GM04504 (cell line): ENCODE measurements at places on chromosomes 2 and 18.

GRCh38 chr2:239397931-239398471 is 2.8 kb downstream of the HDAC4 start:
- no peak for DNase-seq

DNA sequence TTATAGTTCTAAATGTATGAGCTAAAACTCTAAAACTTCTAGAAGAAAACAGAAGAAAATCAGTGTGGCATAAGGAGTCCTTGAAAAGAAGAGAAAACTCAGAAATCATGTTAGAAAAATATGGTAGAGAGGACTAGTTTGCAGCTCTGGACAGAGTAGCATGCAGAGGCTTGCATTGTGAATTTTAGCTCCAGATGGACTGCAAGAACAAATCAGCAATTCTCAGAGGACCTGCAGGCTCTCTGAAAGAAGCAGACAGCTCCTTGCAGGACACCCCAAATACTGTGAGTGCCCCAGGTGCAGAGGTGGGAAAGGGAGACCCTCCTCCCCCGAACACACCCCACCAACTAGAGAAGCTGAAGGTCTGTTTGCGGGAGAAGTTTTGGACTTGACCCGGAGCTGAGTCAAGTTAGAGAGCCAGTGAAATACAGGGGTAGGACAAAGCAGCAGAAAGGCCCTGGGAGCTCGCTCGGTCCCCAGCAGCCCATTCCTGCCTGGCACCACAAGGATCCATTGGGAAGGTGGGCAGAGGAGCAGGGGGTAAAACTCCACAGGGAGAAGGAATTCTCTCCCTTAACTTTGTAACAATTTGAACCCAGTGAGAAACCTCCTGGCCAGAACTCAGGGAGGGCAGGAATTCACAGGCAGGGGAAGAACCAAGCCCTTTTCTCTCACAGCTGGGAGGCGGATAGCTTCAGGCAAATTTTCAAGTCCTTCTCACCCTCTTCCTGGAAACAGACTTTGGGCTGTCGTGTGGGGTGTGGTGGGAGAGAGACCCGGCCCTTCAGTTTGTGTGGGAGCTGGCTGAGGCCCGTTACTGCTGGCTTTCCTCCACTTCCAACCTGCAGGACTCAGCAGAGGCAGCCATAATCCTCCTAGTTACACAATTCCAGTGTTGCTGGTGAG is 216.2 kb upstream of the SLC35G4 start:
- DNase-seq = no peak

- no peak for DNase-seq
These were observed 98.7 kb upstream of the ST3GAL5 start for GRCh38 chr2:85987266-85988174.

- peak; percentile 92 for DNase-seq
These were observed 3.9 kb upstream of the SPRED2 start for GRCh38 chr2:65436169-65436823.

GRCh38 chr18:13397504-13398163 is 179.1 kb downstream of the LDLRAD4 start:
- no peak for DNase-seq

- DNase-seq = no peak
These were observed 163.7 kb downstream of the LTBP1 start for GRCh38 chr2:33110461-33110860.

DNA sequence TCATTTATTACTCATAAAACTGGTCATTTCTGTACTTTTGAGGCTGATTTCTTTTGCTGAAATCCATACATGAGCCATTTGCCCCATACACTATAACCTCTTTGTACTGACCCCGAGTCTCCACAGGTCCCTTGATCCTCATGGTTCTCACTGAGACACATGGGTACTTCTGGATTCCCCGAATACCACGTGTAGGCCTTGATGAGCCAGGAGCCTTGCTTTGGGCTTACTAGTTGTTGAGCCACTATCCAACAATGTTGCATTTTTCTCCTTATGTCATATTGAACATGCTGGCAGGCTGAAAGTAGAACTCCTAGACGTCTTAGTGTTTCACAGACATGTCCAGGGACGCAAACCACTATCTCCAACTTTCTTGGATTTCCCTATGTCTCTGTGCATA is 2.4 kb upstream of the FBXO11 start:
- DNase-seq = no peak

DNA sequence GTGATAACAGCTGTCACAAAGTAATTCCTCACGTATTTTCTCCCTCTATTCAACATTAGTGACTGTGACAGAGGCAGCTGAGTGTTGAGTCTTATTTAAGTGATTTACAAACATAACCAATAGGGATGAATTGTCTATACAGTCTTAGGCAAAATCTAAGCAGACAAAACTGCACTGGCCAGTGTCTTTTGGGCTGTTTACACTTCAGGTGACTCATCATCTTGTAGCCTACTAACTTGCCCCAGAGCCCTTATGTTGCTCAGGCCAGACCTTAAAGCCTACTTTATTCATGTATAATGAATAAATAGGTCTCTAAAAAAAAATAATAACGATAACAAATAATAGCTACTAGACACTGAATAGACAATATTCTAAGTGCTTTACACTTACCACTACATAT is 17.2 kb downstream of the THOC1 start:
- no peak for DNase-seq

DNA sequence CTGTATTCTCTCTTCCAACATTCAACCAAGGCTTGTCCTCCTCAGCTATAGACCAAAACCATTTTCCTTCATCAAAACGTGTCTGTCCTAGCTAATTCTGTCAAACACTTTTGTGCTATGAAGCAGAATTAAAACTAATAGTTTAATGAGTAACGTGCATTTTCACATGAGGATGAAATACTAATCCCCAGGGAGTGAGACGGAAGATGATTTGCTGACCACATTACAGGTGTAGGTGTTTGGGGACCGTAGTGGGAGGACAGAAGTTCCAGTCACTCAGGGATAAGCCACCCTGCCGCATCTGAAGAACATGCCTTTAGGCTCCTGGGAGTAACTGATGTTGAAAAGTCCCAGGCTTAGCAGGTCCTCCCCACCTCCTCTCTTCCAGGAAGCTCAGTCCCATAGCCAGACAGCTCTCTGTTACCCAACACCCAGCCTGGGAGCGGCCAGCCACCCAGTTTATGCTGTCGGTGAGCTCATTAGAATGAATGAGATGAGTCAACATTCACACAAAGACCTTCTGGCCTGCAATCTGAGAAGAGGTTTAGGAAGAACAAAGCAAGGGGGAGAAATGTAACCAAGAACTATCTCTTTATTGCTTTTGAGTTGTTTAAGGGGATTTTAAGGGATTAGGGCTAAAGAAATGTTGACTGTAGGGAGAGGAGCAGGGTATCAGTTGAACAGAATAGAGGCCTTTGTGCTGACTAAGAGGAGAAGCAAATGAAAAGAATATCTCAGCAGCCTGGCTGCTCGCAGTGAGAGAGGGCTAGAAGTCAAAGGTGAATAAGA is 122.5 kb downstream of the FOXI3 start:
- DNase-seq = no peak

DNA sequence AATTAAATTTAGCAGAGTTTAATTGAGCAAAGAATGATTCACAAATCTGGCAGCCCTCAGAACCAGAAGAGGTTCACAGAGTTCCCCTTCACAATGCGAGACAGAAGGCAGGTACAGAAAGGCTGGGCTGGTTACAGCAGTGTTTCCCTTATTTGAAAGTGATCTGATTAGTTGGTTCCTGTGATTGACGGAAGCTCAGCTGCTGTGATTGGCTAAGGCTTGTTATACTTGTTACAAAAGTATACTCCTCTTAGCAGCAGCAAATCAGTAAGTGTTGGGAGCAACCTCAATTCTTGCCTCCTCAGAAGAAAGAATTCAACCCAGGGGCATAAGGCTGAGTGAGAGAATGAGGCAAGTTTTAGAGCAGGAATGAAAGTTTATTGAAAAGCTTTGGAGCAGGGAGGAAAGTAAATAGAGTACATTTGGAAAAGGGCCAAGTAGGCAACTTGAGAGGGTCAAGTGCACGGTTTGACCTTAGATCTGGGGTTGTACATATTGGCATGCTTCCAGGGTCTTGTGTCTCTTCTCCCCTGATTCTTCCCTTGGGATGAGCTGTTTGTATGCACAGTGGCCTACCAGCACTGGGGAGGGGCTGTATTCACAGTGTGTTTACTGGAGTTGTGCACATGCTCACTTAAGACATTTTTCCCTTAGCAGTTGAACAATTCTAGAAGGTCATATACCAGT is 431.8 kb upstream of the RAB12 start:
- no peak for DNase-seq

DNA sequence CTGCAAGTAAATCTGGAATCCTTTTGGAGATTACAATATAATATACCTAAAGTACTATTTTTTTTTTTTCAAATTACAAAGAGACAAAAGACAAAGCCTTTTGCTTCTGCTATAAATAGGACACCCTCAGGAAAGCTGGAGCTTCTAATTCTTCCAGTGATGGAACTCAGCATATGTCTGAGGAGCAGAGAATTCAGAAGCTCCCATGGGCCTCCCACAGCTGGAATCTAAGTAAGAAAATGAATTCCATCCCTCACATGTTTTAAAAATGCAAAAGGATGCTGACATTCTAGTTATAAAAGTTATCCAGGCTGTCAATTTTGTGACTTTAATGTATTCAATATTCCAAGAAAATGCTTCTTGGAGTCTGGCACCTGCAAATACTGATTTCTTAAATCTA is 571.3 kb upstream of the LRRTM4 start:
- DNase-seq = no peak

- no peak for DNase-seq
These were observed 550.2 kb upstream of the LINC00305 start for GRCh38 chr18:64699081-64699480.

GRCh38 chr2:220068846-220069245 is 441.4 kb downstream of the SLC4A3 start:
- DNase-seq = no peak

DNA sequence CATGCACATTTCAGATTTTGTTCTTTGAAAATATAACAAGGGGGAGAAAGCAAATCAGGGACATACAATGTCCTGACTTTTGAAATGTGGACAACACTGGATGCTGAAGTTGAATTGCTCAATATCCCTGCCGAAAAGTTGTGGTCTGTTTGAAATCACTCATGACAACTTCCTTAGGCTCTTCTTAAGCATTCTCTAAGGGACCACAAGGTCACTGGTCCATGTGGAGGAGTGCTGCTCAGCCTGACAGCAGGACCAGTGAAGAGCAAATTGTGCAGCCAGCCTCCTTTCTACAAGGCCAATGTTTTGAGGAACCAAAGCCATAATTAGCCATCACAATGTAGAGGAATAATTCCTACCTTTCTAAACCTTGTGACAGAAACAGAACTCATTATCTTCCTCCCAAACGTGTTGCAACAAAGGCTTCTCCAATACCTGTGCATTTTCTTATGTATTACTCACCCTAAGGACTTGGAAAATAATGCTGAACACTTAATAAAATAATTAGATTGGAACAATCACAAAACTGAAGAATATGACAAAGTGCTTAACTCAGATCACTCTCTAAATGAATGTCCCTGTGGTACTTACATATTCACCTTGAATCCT is 1477.6 kb upstream of the NXPH2 start:
- no peak for DNase-seq

DNA sequence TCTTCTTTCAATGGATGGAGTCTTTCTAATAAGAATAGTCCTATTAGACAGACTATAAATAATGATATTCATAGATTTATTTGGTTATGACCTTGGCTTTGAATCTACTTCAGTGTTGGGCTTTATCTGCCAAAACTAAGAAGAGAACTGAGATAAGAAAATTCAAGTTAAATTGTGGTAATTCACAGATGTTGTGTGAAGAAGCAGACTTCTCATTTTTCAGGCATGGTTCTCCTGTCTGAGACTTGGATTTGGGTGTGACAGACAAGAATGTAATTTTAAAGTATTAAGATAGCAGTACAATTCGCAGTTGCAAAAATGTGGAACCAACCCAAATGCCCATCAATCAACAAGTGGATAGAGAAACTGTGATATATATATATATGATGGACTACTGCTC is 124.7 kb downstream of the QPCT start:
- no peak for DNase-seq

- DNase-seq = no peak
These were observed 130.1 kb upstream of the DAPL1 start for GRCh38 chr2:158664987-158665386.

DNA sequence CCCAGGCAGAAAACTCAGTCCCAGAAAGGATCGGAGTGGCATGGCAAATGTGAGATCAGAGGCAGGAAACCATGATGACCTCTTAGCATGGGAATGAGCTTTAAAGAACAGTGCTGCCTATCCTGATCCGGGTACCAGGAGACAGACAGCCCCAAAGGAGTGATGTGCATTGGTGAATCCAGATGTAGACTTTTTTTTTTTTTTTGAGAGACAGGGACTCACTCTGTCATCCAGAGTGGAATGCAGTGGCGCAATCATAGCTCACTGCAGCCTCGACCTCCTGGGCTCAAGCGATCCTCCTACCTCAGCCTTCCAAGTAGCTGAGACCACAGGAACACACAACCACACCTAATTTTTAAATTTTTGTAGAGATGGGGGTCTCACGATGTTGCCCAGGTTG is 122.7 kb downstream of the VAPA start:
- DNase-seq = no peak

DNA sequence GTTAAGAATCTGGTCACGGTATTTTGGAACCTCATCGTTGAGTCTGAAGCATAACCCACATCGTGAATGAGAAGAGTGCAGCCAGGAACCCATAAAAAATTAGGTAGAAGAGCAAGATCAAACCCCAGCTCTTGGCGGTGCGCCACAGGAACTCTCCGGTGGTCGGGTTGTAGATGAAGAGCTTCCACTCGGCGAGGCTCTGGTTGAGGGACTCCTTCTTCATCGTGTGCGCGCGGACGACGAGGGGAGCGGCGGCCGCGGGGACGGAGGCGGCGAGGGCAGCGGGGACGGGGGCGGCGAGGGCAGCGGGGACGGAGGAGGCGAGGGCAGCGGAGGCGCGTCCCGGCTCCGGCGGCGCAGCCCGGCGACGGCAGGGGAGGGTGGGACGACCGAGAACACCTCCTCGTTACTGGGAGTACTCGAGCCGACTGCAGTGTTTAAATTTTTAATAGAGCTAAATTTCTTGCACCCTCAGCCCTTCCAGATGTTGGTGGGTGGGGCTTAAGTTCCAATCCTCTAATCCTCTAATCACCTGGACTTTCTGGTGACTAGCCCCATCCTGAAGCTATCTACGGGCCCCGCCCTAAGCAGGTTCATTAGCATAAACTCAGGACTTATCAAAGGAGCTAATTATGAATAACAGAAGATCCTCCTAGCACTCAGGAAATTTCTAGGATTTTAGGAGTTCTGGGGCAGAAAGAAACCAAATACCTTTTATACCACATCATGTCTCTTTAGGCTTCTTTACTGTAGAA is 20.4 kb upstream of the PAPOLG start:
- no peak for DNase-seq

GRCh38 chr2:195633573-195633870 is 23.5 kb upstream of the SLC39A10 start:
- DNase-seq = no peak

- no peak for DNase-seq
These were observed at the start of gene NCK2 for GRCh38 chr2:105744909-105745853. NCK2 (plus strand) TSS chr2:105744912; CDS start chr2:105855064, 110,152 bp downstream.

GRCh38 chr2:227503433-227504406 is 31.8 kb downstream of the AGFG1 start:
- DNase-seq = peak; percentile 46
